Hematopoietic multipotent progenitor cell treated with erythropoietin and hydrocortisone succinate and interleukin-3 and kit ligand, for 4 days (in vitro differentiated cells): ENCODE measurements at places on chromosomes 12 and 14.

- DNase-seq: no peak
Measured at GRCh38 chr14:34824826-34825225, 50.3 kb downstream of the BAZ1A start.

DNA sequence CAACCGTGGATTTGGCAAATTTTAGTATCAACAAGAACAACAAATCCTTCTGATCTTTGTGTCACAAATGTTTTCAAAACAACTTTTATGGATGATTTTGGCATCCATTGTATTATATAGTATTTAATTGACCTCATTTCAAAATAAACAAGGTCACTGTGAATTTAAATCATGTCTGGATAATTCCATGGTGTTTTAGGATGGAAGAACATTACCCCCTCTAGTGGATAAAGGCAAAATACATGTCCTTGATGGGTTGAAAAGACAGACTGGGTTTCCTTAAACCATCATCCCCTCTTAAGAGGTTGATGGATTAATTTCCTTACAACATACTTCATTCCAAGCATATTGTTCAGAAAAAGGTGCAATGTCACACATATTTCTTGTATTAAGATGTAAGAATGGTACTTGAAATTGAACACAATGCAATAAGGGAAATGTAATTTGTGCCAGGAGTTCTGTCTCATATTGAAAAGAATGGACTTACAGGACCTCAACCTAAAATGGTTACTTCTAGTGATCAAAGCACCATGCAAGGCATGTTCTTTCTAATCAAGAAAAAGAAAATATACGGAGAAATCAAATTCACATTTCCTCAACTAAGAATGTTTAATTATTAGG, 352.0 kb downstream of the BCAT1 start:
- DNase-seq: peak; percentile 68

- peak; percentile 95 for DNase-seq
Measured at GRCh38 chr12:6961695-6962284, 8.7 kb downstream of the PHB2 start.

- DNase-seq: peak; percentile 54
Measured at GRCh38 chr14:53209370-53209769, 56.2 kb upstream of the DDHD1 start.

DNA sequence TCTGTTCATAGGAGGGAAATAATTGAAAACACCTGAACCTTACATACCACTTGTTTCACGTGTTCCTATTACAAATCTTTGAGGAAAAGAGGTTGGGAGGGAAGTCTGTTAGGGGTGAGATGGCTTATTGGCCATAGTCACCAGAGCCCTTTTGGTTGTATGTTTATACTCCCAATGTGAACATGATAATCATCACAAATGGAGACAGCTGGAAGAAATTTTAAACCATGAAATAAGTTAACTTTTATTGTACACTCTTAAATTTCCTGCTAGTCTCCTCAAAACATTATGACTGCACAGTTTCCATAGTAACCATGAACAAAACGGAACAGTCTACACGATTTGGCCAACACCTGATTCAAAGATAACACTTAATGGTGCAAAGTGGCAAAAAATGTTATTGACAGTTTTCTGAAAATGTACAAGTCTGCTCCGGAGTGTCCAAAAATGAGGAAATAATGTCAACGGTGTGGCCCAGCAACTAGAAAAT, 56.9 kb downstream of the LMNTD1 start:
- DNase-seq: peak; percentile 24

DNA sequence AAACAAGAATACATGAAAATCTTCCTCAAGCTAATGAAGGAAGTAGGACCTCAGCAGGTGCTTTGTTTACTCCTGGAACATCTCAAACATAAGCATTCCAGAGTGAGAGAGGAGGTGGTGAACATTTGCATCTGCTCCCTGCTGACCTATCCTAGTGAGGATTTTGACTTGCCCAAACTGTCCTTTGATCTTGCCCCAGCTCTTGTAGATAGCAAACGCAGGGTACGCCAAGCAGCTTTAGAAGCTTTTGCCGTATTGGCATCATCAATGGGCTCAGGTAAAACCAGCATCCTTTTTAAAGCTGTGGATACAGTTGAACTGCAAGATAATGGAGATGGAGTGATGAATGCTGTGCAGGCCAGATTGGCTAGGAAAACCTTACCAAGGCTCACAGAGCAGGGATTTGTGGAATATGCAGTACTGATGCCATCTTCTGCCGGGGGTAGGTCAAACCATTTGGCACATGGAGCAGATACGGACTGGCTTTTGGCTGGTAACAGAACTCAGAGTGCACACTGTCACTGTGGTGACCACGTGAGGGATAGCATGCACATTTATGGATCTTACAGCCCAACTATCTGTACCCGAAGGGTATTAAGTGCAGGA, 1.9 kb downstream of the TOGARAM1 start:
- peak; percentile 38 for DNase-seq

DNA sequence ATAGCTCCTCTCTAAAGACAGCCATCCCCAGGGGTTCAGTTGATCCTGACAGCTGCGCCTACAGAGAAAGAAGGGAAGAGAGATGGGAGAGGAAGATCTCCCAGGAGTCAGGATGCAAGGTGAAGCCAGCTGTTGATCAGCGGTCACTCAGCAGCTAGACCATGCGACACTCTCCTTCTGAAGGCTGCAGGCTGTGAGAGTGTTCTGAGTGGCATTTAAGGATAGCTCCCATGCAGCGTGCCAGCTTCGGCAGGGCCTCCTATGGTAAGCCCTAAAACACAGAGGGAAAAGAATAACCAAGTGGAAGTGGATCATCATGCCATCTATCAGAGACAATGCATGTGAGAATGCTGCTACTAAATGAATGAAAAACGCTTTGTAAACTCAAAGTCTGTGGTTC, 197.9 kb upstream of the NUDT4 start:
- no peak for DNase-seq

DNA sequence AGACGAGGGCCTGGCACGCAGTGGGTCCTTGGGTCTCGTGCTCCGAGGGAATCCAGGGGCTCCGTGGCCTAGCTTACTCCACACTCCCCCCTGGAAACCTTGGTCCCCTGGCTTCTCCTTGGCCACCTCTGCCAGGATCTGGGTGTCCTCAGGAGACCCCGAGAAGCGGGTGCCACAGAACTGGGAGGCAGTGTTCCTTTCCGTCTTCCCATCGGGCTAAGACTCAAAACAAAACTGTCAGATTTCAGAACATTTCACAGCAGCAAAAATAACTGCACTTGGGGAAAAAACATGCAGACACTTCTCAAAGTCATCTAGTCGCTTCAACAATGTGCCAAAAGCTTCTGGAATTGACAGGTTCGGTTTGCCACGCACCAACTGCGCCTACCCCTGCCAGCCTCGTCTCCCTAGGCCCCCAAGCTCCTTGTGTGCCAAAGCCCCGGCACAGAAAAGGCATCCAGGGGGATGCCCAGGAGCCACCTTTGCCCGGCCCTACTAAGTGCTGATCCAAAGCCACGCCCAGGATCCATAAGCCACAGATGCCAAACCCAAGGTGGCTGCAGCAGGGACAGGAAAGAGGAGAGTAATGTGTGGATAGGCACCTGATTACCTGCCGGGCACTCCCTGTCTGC, 58.4 kb upstream of the DIO3 start:
- no peak for DNase-seq

DNA sequence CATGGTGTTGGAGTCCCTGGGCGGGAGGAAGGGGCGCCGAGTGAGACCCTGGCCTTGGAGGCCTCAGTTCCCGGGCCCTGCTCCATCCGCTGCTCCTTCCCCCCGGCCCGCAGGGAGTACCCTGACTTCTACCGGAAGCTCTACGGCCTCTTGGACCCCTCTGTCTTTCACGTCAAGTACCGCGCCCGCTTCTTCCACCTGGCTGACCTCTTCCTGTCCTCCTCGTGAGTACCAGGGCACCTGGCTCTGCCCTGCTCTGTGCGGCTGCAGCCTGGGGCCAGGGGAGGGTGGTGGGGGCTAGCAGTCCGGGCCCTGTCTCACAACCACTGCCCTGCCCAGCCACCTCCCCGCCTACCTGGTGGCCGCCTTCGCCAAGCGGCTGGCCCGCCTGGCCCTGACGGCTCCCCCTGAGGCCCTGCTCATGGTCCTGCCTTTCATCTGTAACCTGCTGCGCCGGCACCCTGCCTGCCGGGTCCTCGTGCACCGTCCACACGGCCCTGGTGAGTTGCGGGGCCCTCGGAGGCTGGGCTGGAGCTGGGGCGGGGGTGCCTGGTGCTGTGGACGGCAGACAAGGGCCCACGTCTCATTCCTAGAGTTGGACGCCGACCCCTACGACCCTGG, 7.0 kb downstream of the NOC4L start:
- DNase-seq: no peak

DNA sequence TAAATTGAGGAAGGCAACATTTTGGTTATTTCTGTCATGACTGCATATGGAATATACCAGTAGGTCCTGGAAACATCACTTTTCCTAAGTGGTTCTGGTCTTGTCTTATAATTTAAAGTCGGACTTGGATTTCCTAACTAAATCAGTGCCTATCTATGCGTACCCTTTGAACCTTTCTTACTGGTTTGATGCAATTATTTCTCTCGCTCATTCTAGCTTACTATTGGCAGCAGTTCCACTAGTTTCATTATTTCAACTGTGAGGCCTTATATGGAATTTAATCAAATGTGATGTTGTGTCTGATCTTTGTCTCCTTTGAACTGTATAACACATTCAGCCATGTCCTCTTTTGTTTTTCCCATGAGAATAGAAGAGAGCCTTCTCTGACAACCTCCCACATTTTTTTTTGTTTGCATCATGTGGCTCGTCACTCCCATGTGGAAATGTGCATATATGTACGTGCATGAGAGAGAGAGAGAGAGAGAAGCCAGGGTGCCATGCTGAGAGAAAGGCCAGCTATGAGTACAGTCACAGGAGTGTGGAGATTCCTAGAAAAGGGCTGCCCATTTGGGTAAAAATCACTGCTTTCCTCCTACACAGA, 48.0 kb downstream of the AKAP6 start:
- no peak for DNase-seq

DNA sequence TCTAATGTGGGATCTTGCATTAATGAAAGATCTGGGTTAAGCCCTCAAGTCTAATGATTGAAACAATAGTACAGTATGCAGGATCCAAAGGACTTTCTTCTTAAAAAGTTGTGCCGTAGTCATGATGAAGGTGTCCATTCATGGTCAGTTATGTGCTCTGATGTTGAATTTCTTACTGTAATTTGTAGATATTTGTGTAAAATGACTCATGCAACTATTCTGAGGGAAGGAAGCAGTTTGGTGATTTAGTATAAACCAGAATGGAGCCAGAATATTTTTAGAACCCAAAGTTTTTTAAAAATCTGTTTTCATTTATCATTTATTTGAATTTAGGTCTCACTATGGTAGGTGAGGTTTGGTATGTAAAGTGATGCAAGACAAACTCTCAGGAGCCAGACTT, 151.2 kb downstream of the AKAP6 start:
- no peak for DNase-seq

GRCh38 chr12:60805364-60805763, 1209.5 kb downstream of the SLC16A7 start:
- DNase-seq: no peak

DNA sequence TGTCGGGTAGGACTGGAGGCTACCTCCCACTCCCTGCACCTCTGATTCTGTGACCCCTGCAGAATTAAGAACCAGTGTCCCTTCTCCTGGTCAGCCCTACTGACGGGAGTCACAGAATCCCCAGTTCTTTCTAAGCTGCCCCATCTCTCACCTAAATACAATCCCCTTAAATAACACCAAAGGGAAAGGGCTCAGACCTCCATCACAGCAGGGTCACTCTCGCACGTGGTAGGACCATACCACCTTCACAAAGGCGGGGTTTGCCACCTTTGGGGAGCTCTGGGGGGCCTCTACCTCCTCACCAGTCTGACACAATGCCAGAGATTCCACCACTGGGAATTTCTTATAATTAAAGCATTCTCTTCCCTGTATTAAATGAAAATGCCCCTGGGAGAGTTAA, 35.6 kb downstream of the DAD1 start:
- no peak for DNase-seq

DNA sequence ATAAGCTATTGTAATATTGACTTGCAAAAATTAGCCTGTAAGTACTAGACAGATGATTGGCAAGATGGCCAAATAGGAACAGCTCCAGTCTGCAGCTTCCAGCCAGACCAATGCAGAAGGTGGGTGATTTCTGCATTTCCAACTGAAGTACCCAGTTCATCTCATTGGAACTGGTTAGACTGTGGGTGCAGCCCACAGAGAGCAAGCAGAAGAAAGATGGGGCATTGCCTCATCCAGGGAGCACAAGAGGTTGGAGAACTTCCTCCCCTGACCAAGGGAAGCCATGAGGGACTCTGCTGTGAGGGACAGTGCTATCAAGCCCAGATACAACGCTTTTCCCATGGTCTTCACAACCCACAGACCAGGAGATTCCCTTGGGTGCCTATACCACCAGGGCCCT, 16.0 kb upstream of the SPATA7 start:
- no peak for DNase-seq

GRCh38 chr12:93174048-93174447, 203.7 kb upstream of the NUDT4 start:
- DNase-seq: no peak

DNA sequence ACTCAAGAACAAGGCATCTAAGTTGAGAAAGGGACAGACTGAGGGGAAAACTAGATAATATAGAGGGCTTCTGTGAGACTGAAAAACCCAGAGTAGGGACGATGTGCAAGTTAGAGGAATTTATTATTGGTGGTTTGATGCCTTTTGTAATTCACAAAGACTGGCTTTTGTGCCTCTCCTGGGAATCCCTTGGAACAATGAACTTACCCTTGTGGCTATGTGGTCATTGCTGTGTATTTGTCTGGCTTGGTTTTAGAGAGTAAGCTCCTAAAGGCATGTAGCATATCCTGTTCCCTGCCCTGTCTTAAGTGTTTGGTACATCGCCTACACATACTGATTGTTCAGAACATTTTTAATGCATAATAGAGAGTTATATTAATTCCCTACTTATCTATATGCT, 26.6 kb downstream of the DCN start:
- DNase-seq: no peak

DNA sequence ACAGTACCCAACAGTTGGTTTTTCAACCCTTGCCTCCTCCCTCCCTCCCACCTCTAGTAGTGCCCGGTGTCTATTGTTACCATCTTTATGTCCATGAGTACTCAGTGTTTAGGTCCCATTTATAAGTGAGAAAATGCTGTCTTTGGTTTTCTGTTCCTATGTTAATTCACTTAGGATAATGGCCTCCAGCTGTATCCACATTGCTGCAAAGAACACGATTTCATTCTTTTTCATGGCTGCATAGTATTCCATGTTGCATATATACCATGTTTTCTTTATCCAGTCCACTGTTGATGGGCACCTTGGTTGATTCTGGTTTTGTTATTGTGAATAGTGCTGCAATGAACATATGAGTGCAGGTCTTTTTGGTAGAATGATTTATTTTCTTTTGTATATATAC, 631.3 kb downstream of the MED13L start:
- DNase-seq: no peak
